ENCODE measurements at places on chromosomes 1 and 21.

- DNase-seq = no peak
Measured at GRCh38 chr21:15967661-15968060, 237.9 kb downstream of the USP25 start.

- no peak for DNase-seq
Measured at GRCh38 chr1:26132128-26132833, 20.7 kb downstream of the PDIK1L start.

- no peak for DNase-seq
Measured at GRCh38 chr1:160207771-160208556, 2.8 kb downstream of the PEA15 start.

DNA sequence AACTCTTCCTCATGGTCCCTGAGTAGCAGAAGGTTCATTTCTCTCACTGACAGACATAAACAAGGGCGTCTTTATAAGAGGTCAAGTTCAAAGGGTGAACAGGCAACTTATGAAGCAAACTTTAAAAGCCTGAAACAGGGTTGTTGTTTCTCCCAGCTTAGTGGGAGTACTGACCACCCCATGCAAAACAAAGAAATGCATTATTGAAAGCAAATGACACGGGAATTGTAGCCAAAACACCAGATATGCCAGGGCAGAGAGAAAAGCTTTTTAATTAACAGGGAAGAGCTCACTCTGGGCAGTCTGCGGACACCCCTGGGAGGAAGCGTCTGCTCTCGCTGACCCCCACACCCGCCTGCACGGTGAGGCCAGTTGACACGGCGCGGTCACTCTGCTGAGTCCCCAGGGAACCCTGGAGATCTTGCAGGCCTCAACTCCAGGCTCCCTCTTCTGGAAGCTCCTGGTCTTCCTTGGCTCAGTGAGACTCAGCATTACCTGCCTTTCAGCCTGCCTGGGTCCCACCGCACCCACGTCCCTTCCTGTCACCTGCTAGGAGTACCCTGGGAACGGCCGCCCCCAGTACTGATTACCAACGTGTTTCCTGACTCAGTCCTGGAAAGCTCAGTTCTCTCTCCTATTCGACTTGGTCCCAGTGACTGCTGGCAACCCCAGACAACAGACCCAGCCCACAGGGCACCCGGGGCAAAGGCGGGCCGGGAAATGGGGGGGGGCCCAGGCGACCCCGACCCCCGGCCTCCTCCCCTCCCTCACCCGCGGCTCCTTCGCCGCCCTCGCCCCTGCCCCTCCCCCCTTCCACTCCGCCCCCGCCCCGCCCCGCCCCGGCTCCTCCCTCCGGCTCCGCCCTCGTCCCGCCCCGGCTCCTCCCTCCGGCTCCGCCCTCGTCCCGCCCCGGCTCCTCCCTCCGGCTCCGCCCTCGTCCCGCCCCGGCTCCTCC lies 972 bp downstream of the CFAP410 start:
- DNase-seq = no peak

DNA sequence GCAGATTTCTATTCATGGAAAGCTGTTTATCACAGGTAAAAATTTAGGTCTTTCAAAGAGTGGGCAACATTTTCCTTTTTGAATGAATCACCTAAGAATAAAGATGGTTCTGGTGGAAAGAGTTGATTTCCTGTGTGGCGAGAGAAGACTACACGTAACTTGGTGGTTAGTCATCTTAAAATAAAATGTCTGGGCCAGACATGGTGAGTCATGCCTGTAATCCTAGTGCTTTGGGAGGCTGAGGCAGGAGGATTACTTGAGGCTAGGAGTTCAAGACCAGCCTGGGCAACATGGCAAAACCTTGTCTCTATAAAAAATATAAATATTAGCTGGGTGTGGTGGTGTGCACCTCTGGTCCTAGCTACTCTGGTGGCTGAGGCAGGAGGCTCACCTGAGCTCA lies 65.7 kb downstream of the DISP1 start:
- DNase-seq = no peak

- DNase-seq = peak; percentile 89
Measured at GRCh38 chr1:173269490-173270230, 62.5 kb upstream of the TNFSF4 start.

- DNase-seq = no peak
Measured at GRCh38 chr1:91876040-91876470, 9.9 kb downstream of the TGFBR3 start.

- no peak for DNase-seq
Measured at GRCh38 chr21:44267655-44268142, 6.0 kb upstream of the DNMT3L start.

DNA sequence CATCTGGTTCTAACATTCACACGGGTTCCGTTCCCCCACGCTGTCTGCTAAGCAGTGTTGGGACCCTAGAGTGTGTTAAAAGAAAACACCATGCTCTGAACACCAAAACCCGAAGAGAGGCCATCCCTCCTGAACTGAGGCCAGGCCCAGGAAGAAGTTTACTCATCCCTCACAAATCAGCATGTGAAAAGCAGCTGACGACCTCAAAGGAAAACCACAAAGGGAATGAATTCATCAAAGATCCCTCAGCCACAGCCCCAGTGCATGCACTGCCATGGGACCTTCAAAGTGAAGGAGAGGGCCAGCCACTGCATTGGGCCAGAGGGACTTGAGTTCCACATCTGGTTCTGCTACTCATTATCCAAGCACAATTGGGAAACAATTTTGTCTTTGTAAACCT lies 7.0 kb upstream of the PSEN2 start:
- DNase-seq = peak; percentile 37

GRCh38 chr1:219460896-219461815 lies 151.7 kb downstream of the ZC3H11B start:
- DNase-seq = peak; percentile 70

GRCh38 chr1:10085076-10085475 lies 52.3 kb downstream of the UBE4B start:
- no peak for DNase-seq

- no peak for DNase-seq
Measured at GRCh38 chr1:27577504-27578188, 26.3 kb downstream of the AHDC1 start.

GRCh38 chr1:10697621-10698160 lies 98.8 kb downstream of the CASZ1 start:
- no peak for DNase-seq

- DNase-seq = no peak
Measured at GRCh38 chr1:904310-904950, 19.3 kb upstream of the SAMD11 start.

DNA sequence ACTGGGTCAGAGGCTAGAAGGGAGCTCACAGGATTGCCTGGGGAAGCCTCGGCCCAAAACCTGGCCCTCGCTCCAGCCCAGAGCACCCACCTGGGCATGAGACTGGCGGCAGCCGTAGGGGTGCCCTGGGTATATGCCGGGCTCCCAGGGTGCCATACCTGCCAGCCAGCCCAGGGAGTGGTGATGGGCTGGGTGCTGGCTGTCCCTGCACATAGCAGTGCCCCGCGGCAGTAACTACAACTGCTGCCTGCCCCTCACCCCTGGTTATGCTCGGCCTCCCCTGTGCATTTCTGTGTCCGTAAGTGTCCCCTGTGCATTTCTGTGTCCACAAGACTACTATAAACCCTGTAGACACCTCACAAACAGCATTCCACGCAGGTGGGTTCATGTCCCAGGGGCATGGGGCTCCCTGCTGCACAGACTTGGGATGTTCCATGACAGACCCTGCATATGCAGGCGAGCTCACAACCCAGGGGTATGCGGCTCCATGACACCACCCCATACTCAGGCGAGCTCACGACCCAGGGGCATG lies 5.8 kb upstream of the SPATC1L start:
- DNase-seq = no peak

DNA sequence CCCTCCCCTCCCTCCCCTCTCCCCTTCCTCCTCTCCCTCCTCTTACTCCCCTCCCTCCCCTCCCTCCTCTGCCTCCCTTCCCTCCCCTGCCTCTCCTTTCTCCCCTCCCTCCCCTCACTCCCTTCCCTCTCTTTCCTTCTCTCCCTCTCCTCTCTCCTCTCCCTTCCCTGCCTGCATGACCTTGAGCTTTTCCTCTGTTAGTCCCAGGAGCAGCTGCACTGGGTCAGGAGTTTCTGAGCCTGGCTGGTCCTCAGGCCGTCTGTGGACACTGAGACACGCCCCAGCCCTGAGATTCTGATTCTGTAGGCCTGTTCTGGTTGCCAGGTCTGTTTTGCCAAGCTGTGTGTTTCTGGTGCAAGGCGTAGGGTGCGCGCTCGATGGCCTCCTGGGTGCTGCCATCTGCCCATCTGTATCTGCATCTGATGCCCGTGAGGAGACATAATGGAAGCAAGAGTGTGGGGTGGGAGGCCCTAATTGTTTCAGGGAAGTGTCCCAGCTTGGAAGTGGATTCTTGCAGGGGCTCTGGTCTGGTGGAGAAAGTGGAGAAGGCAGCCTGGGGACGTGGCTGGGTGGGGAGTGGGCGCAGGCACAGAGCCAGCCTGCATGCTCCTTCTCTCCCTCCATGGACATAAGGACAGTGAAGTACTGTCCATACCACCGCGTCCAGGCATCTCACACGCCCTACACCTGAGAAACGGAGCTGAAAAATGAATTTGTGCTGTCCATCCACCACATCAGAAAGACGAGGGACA lies 97.2 kb downstream of the WDR4 start:
- DNase-seq = no peak

Measured in AG09309 (cell line).